Urinary bladder (tissue), 4 donors: ENCODE measurements at places on chromosomes 7 and 10. TPM values are rescaled to one million over a fixed set of nuclear protein-coding genes. Genes with fewer than 3 reads are reported as not detected.

The CD36 gene
- 24.1 TPM for polyA plus RNA-seq

The PTN gene
- 36.1 TPM for polyA plus RNA-seq

The NDUFB2 gene
- polyA plus RNA-seq = 269 TPM

The HOXA10 gene
- polyA plus RNA-seq = 44.9 TPM

The HOXA5 gene
- polyA plus RNA-seq = 9.9 TPM

The PLPP4 gene
- 0.52 TPM for polyA plus RNA-seq

- peak; percentile 83 for DNase-seq
Observed at GRCh38 chr10:103678178-103678526, 177.2 kb downstream of the SH3PXD2A start.

DNA sequence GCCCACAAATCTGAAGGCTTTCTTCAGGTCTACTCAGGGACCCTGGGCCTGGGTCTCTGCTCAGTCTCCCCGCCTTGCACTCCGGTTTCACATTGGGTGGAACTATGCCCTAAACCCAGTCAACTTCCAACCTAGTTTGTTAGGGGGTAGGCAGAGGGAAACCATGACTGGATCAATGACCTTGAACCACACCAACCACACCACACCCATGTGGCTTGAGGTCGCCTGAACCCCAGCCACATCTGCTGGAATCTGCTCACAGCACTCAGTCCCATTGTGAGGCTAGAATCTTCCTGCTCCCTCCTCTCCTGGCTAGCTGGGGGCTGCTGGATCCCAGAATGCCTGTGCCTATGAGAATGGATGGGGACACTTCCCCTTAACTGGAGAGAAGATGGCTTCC is 17.9 kb downstream of the RFC2 start:
- DNase-seq = no peak

DNA sequence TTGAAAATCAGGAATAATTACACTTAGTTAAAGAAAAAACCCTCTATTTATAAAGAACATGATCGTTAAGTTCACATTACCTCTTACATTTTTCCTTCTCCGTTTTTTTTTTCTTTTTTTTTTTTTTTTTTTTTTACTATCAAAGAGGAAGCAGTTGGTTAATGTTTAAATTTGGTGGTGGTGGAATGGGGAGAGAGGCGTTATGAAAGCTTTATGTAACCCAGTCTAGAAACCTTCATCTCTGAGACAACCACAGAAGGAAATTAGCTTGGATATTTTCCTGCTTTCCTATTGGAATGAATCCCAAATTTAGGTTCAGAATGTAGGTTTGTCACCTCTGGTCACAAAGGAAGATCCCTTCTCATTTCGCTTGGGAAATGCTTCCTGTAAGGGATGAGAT is 31.5 kb upstream of the LHFPL3 start:
- no peak for DNase-seq

DNA sequence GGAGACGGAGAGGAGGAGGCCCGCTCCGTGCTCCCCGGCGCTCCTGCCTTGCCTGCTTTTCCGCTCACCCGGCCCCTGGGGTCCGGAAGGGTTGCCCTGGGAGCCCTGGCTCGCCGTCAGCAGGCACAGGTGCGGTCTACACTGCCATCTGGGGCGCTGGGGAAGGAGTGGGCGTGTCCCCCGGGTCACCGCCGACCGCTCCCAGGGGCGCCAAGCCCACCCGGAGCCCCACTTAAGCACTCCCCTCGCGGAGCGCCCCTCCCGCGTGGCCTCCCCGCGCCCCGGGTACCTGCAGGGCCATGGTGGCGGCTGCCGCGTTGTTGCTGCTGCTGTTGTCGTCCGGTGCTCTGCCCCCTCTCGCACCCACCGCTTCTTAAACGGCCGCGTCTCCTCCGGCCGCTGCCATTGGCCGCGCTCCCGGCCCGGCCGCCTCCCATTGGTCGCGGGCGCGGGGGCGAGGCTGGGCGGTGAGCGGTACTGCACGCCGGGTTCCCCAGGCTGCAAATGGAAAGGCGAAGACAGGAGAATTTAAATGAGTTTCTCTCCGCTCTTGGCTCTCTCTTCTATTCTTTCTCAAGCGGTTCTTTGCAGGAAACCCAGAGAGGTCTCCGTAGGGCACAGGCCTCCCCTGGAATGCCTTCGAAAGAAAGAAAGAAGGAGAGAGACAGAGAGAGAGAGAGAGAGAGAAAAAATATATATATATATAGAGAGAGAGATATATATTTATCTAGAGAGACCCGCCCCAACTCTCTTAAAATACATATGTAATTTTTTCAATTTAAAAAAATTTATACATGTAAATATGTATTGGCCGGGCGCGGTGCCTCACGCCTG is at the start of gene ACBD7:
Gene ACBD7, minus strand, starts transcription at position 349 of the 834 bp plus-strand sequence. Its CDS starts 48 bp downstream, at position 301.
- no peak for DNase-seq

- no peak for DNase-seq
Observed at GRCh38 chr7:69172357-69173077, 425.8 kb upstream of the AUTS2 start.

- DNase-seq = no peak
Observed at GRCh38 chr7:55075464-55076021, 56.7 kb downstream of the EGFR start.

DNA sequence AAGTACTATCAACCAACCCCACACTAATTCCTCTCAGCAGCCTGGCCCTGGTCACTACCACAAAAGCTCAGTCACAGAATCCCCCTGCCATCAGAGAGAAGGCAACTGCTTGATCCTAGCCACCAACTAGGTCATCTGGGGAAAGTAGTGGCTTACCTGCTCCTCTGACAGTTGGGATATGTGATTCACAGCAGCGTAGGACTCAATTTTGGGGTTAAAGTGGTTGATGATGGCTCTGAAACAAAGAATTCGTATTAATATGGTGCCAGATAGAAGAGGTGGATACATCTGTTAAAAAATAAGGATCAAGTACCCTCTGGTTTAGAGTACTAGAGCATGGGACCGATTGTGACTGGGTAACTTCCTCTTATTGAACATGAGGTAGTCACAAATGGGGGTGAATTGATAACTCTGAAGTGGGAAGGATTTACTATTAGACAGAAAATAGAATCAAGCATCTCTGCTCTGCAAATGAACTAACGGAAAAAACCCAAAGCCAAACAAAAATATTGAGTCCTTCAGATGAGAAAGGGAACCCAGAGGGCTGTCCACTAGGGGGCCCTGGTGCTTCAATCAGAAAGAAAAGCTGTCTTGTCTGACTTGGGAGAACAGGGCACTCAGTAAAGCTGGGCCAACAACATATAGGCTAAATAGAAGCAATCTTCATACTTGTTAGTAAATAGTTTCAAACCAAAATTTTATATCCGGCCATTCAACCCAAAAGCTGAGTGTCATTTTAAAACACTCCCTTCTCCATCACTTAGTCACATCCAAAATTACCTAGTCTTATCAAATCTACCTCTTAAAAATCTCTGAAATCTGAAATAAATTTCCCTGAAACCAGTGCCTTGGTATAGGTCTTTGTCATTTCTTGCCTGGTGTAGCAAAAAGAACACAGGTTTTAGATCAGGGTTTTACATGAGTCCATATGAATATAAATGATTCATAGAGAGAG is 45.9 kb upstream of the KCNIP2 start:
- no peak for DNase-seq

- no peak for DNase-seq
Observed at GRCh38 chr10:33826186-33826585, 491.7 kb upstream of the NRP1 start.

GRCh38 chr7:113314594-113314993 is 196.2 kb upstream of the SMIM30 start:
- no peak for DNase-seq

DNA sequence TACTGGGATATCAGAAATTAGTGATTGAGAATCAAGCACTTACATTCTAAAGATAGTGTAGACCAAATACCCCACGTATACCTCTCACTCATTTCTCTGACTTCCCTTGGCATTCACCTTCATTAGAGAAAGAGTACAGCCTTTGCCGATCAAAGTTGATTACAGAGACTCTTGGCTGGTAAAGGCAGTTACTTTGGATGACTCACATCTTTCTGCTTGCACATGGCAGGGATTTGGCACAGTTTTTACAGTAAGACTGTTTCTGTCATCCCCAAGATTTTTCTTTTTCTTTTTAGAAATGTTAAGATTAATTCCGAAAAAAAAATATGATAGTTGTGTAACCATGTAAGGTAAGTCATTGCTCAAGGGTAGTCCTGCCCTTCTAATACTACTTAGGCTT is 143.0 kb downstream of the TSPAN12 start:
- DNase-seq = no peak

DNA sequence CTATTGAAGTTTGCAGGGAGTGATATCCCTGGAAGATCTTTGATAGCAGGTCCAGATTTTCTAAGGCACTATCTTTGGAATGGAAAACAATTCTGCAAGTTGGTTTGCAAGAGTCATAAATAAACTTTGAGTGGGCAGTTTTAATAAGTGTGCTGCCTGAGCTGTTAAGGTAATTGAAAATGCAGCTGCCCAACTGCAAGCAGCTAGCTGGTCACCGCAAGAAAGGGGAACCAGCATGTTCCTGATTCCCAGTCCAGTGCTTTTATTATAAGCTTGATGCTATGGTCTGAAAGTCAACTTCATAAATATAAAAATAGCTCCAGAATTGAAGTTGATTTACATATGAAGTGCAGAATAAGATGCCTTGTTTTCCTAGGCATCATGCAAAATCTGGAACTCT is 308.4 kb downstream of the ZNF248 start:
- no peak for DNase-seq

GRCh38 chr10:131689954-131690757 is 210.7 kb upstream of the PPP2R2D start:
- no peak for DNase-seq

DNA sequence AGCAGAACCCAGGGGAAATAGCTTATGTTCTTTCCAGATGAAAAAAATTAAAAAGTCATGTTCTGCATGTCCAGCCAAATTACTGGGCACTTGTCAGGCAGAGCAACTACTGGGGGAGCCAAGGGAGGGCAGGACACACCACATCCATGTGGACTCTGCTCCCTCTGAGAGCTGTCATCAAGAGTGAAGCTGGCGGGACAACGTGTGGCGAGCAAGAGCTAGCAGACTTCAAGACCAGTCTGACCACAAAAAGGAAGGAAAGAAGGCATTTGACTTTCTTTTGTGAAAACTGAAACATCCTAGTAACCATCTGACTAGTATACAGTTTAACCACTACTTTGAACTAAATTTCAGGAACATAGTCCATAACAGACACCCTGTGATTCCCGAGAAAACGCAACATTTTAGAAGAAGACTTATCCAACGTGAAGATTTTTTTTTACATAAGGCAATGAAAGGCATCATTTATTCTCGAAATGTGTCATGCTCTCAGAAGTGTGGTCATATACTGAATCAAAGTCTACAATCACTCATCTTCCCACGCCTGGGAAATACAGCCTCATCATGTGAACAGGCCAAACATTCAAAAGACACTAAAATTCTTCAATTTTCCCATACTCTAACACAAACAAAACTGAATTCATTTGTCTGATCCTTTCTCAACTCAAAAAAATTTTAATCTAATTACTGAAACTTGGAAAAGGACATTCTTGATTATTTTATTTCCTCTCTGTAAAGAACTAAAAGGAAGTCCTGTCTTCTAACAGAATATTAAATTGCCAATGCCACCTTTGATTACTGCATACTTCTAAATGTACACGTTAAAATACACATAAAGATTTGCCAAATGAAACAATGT is 15.5 kb downstream of the CYTH3 start:
- no peak for DNase-seq

- no peak for DNase-seq
Observed at GRCh38 chr7:44390701-44391100, 65.3 kb upstream of the CAMK2B start.

GRCh38 chr7:35523292-35523691 is 171.6 kb downstream of the HERPUD2 start:
- DNase-seq = no peak
